ENCODE measurements at places on chromosomes 4 and X.

- DNase-seq: no peak
Measured at GRCh38 chr4:158949099-158949498, 153.8 kb upstream of the RAPGEF2 start.

DNA sequence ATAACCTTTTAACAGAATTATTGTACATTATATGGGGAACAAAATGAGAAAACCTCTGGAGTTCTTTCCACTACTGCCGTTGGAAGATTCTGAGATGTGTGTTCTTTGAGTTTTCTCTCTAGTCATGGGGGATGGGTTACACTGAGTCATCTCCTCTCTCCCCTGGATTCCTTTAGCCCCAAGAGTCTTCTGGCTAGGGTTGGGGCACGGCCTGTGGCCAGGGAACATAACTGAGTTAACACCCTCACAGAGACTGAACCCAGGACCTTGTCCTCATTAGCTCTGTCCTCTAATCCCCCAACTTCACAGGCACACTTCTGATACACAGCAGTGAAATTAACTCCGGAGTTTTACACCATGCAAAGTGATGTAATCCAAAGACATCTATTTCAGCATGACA is 142.3 kb upstream of the F9 start:
- no peak for DNase-seq

DNA sequence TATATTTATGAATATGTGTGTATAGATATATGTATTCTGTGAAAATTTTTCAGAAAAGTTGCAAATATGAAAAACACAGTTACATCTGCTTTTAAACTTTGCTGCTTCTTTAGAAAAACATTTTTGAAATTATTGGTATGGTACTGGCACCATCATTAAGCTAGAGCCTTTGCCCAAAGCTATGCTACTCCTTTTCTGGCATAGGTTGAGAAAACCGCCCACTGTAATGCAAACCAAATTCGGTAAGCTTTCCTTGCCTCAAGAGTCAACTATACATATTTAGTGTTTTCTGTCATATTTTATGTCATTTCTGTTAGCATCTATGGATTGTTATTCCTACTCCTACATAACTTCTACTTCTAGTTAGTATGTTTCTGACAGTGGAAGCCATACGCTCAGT is 50.7 kb downstream of the ANTXR2 start:
- DNase-seq: no peak

- DNase-seq: no peak
Measured at GRCh38 chr4:181971411-181971810, 271.8 kb upstream of the TENM3 start.

DNA sequence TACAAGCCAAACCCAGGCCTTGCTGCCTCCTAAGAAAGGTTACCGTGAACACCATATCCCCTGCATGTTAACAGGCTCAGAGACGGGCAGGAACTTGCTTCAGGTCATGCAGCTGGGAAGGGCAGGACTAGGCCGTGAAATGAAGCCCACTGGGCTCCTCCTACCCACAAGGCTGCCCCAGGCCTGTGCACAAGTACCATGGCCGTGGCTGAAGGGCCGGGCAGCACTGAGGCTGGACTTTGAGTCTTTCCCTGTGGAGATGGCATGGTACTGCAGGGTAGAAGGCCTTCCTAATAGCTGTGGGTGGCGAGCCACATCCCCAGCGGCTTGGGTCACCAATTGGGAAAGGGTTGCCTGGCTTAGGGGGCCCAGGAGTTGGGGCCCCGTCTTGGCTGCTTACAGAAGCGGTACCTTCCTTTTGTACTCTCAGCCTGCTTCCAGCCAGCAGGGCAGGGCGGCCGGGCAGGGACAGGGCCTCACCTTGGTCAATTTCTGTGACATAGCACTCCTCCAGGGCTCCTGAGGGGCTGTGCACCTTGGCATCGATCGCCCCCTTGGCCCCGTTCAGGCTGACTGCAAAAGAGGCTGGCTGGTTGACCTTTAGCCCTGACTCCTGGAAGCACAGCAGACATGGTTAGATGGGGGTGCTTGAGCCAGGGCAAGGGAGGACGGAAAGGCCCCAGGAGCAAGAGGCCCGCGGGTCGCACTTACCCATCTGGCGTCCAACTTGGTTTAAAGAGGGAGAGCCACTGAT is 23.8 kb downstream of the FLNA start:
- DNase-seq: no peak

GRCh38 chr4:11589676-11590075 is 161.0 kb upstream of the HS3ST1 start:
- DNase-seq: no peak

DNA sequence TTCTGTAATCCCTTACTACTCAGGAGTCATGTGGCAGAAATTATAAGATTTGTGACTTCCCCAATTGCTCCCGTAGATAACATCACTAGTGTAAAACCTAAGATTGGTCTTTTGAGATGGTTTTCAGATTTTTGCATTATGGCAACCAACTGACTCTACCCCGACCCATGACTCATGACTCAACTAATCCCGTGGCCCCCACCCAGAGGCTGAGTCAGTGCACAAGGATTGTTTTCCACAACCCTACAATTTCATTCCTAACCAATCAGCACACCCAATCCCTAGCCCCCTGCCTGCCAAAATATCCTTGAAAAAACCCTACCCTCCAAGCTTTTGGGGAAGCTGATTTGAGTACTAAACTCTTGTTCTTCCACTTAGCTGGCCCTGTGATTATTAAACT is 109.4 kb upstream of the FAM9C start:
- DNase-seq: no peak

Data from stimulated activated CD4-positive, alpha-beta T cell treated with anti-CD3 and anti-CD28 coated beads, Interleukin-4, amount 100 ng/mL, for 24 hours (primary cell).